ENCODE measurements at places on chromosomes 7 and 10.

DNA sequence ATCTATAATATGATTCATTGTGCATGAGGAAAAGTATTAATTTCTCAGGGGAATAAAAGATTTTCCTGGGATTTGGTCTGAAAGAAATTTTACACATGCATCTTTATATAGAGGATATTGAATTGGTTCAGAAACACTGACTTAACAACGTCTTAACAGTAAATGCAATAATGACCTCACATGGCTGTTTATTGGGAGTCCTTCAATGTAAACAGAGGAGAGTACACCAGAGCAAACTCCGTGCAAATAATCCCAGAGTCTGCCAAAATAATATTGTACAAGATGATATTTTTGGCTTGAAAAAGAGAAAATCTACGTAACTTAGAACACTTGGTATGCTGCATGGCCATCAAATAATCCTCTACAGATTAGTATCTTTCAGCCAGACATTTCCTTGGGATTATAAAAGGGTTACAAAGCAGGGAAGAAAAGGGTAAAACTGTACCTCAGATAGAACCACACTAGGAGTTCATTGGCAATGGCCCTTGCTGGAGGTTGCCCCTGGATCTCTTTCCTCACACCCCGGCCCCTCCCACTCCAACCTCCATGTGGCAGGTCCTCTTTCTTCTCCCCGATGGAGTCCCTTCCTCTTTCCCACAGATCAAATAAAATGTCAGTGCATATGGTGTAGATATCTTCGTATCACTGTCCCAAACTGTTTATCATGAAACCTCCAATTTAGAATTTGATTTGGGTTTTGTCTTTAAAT, 196.4 kb downstream of the EVX1 start:
- no peak for DNase-seq

GRCh38 chr10:77889277-77889903, 37.2 kb downstream of the DLG5 start:
- DNase-seq, result peak; percentile 65

DNA sequence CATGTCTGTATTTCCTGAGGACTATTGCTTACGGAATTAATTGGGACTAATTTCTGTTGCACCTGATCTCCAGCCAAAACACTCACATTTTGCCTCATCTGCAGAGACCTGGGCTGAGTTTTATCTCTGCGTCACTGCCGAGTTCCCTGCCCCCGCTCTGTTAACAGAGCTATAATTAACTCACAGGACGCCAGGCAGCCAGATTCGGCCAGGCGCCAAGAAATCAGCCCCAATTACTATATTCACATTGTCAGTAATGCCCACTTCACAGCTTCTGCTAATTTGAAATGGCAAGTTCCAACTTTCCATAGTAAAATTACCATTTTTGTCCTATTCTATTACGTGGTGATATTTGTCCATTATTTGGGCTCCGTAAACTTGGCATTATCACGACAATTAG, 130.5 kb downstream of the CUX1 start:
- DNase-seq, result no peak

- DNase-seq, result no peak
Observed at GRCh38 chr10:82394122-82394521, 519.1 kb downstream of the NRG3 start.

DNA sequence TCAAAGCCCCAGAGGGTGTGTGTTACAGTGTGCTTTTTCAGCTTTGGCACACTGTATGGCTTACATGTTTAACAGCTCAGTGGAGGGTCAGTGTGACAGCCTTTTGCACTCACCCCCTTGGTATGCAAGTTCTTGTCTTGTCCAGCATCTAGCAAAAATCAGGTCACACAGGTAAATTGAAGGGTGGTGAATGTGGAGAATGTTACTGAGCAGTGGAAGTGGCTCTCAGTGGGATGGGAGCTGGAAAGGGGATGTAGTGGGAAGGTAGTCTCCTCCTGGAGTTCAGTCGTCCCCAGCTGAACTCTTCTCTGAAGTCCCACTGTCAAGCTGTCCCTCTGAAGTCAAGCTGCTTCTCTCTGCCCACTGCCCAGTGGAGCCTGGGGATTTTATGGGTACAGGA, 21.0 kb upstream of the C10orf90 start:
- no peak for DNase-seq

DNA sequence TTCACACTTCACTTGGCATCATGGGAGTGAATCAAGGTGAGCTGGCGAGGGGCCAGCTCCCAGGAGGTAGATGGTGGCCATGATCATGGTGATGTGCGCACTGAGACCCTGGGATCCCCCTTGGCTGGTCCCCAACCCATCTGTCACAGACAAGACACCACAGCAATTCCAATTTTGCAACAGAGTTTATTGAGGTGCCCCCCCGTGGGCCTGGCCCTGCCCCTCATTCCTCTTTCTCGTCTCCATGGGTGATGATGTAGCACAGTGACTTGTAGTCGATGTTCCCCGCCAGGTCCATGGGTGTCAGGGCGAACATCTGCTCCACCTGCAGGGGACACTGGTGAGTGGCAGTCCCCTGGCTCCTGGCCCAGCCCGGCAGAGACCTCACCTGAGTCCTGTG, 2.4 kb downstream of the MYL7 start:
- DNase-seq, result no peak

GRCh38 chr7:149289856-149290255, 27.9 kb downstream of the ZNF783 start:
- no peak for DNase-seq

GRCh38 chr7:69550991-69551390, 47.3 kb upstream of the AUTS2 start:
- no peak for DNase-seq

GRCh38 chr7:126842451-126842850, 410.3 kb downstream of the GRM8 start:
- DNase-seq, result no peak

All from nephron progenitor cell (in vitro differentiated cells).